CD4-positive, CD25-positive, alpha-beta regulatory T cell (primary cell): ENCODE measurements at places on chromosomes 2 and 18. TPM values are rescaled to one million over a fixed set of nuclear protein-coding genes. Genes with fewer than 3 reads are reported as not detected.
A peak's percentile ranks its signal among the peaks of the same experiment; 100 is the strongest.

DNA sequence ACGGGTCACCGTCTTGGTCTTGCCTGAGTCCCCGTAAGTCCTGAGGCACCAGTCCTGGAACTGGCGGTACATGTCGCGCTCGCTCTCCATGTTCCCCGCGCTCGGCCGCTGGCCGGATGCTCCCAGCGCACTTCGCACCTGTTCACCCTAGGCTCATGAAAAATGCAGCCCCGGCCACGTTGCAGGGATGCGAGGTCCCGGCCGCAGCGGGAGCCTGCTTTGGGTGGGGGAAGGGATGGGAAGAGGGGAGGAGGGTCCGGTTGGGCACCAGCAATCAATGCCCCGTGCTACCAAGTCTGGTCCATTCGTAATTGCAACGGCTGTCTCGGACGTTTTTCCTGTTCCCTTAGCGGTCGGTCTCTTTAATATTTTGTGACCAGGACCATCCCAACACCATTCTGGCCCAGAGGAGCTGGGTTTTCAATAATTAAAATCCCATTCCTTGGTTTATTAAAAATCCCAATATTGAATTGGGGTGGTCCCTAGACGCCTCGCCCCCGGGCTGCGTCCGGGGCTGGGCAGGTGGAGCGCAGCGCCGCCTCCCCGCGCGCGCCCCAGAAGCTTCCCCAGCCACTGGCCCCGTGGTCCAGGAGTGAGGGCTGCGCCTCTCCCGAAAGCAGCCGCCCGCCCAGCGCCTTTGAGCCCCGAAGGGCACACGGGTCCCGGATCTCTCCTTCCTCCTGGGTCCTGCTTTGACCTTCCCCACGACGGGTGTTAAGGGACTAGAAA is 1.4 kb downstream of the NOL4 start:
- no peak for DNase-seq

- DNase-seq: no peak
These were observed 6.2 kb upstream of the ANXA4 start for GRCh38 chr2:69735686-69736085.

GRCh38 chr2:226802573-226802972 is 3.0 kb upstream of the IRS1 start:
- peak; percentile 71 for DNase-seq

GRCh38 chr2:156697906-156698305 is 261.7 kb downstream of the GPD2 start:
- no peak for DNase-seq

DNA sequence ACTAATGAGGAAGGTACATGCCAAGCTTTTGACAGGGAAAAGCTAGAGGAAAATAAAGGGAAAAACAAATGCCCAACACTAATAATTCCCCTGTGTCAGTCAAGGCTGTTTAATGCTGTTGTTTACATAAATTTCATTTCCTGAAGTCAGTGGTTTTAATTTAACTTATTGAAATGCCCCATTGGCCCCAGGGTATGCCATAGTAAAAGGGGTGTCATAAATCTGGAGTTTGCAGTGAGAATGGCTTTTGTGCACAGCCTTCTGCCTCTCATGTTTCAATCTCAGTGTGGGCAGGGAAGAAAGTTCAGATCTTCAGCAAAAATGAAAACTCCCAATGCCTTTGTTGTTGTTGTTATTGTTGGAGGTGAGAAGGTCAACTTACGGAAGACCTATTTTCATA is 550.1 kb upstream of the DCC start:
- DNase-seq: no peak

DNA sequence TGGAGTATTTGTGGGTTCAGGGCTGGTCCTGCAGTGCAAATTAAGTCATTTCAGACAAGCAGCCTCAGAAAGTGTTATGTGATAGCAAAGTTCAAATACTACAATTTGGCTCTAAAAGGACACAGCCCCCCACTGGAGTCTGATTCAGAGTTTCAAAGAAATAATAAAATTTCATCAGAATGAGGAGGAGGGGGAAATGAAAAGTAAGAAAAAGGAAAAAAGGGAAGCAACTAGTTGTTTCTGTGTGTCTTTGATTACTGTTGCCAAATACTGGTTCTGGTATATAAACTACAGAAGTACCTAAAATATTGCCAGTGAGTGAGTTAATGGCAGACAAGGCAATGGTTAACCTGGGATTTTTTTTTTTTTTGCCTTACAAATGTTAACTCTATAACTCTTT is 773.9 kb downstream of the BCL11A start:
- no peak for DNase-seq

GRCh38 chr2:152513681-152514080 is 178.7 kb downstream of the FMNL2 start:
- DNase-seq: no peak

- no peak for DNase-seq
These were observed 64.5 kb upstream of the PPP1CB start for GRCh38 chr2:28687171-28687570.

GRCh38 chr2:237662671-237663093 is 35.3 kb downstream of the LRRFIP1 start:
- DNase-seq: peak; percentile 13

DNA sequence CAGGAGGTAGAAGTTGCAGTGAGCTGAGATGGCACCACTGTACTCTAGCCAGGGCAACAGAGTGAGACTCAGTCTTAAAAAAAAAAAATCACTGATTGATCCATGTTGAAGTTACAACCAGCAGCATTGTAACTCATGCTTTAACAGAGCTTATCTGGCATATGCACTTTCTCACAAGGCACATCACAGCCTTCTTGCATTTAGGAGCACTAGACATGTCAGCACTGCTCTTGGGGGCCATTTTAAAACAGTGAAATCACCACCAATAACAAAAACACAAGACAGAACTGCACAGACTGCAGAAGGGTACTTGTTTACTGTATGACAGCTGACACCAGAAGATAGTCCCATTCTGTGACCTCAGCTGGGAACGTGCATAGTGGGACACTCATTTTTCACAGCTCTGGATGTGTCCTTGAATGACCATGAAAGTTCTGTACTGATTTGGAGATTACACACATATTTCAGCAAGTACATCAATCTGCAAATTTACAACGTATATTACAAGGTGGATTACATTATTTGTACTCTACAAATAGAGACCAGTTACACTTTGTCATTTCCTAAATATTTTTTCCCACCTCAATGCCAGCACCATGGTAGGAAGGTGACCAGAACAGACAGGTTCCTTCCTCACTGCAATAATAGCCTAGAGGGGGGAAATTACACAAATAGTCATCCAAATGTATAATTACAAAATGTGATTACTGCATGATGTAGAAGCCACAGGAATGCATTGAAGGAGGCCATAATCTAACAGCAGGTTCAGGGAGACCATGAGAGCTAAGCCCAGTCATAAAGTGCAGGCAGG is 35.1 kb downstream of the CCBE1 start:
- no peak for DNase-seq

- no peak for DNase-seq
These were observed 213.3 kb downstream of the ACKR3 start for GRCh38 chr2:236782938-236783337.

- DNase-seq: no peak
These were observed 47.4 kb upstream of the CYRIA start for GRCh38 chr2:16713011-16713423.

- DNase-seq: no peak
These were observed 392.0 kb upstream of the LYPD1 start for GRCh38 chr2:133061874-133062593.

DNA sequence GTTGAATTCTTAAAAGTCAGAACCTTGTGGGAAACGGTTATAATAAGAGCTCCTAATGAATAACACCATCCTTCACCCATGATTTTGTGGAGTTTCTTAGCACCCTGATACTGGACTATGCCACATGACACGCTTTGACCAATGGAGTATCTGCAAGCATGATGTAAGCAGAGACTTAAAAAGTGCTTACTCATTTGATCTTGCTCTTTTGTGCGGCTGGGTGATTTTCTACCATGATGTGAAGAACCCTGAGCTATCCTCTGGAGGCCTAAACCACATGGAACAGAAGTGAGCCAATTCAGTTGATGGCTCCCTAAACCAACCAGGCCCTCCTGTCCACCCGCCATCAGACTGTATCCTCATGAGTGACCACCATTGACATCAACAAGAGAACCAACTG is 70.9 kb downstream of the TCF4 start:
- no peak for DNase-seq

GRCh38 chr18:38980420-38980819 is 1414.8 kb upstream of the CELF4 start:
- no peak for DNase-seq

DNA sequence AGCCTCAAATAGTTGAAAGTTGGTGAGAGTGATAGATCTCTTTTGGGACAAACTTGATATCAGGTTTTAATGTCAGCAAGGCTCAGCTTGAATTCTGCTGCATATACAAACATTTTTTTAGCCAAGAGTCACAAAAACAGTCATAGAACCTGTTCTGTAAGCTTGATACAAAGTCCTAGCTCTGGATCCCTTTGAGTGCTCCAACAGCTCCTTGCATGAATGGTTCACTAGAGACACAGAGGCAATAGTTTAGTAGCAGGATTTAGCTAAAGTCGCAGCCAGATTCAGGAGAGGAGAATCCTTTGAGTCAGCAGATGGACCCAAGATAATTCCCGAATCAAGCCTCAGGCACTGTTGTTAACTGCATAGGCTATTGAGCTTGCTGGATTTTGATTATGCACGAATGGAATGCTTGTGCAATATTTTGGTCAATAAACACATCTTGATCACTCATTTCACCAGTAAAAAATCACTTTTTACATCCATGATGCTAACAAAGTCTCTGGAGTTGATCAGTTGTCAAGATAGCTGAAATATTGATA is 148.6 kb downstream of the KLHL14 start:
- no peak for DNase-seq

DNA sequence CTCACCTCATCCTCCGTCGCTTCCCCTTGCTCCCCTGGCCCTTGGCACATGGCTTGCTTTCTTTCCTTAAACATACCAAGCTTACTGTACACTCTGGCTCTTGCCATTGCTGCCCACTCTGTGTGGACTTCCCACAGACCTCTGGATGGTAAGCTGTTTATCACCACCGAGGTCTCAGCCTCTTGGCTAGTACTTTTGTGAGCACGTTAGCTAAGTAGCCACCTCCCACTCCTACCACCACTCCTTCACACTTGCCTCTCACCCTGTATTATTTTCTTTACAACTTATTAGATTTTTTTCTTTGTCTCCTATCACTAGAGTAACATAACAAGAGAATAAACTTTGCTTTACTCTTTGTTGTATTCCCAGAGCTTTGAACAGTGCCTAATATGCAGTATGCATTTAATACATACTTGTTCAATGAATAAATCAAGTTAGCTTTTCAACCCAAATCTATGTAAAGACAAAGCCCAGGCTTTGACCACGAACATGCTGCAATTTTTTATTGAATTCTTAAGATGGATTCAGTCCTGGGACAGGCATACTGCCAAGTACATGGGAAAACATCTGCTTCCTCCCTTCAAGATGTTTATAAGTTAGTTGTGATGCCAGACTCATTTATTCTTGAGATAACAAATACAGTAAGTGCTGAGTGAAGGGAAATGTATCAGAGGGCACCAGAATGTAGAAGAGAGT is 25.0 kb upstream of the MSGN1 start:
- DNase-seq: no peak

- no peak for DNase-seq
These were observed 358.7 kb upstream of the TNP1 start for GRCh38 chr2:217218269-217219163.

DNA sequence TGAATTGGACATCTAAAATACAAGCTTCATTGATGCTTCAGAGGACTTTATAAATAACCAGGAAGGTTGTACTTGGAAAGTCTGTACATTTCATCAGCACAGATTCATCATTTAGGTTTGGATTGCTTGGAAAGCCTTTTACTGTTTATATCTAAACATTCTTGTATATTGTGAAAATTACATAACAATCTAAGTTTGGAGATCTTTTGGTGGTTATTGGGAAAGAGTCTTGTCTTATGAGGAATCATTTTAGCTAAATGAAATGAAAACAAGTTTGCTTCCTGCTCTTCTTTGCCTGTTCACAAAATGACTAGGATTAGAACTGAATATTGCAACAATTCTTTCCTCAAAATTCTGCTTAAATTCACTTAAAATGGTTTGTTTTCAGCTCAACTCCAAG is 79.3 kb downstream of the ABI2 start:
- DNase-seq: no peak

DNA sequence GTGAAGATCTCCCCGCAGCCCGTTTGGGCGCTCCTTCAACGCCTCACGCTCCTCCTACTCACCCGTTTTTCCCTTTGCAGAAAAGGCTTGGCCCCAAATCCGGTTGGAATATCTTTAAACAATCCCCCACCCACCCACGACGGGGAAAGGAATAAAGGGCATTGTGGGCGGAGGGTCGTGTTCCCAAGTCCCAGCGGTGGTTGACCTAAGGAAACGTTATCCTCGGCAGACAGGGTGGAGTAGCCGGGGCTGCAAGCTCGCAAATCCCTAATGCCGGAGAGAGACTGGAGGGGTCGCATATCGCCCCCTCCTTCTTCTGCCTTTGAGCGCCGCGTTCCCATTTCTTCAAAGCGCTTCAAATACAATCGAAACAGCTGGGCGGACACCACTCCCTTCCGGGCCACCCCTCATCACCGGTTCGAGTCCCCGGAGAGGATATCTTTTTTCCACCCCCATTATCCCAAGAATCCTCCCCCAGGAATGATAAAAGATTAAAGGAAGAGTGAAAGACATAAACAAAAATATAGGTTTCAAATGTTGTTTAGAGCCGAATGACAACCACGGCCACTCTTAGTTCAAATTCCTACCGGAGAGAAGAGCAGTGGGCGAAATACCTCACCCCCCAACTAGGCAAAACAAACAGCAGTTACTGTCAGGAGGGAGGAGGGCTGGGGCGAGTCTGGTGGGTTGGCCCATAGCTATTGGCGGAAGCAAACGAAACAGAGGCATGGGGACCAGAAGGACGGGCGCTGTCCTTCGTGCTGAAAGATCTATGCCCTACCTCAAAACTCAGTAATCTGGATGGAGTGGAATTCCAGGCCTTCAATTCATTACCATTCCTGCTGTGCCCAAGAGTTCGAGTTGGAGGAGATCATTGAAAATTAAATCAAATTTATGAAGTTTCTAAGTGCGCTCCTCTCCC is 2.8 kb upstream of the GAD1 start:
- DNase-seq: no peak

The RAB17 gene
- not detected for total RNA-seq

The ST6GAL2 gene
- total RNA-seq: 0.74 TPM

The KIDINS220 gene
- total RNA-seq: 52.2 TPM

The FKBP1B gene
- 1.1 TPM for total RNA-seq

The SFTPB gene
- total RNA-seq: not detected

The PKP4 gene
- 21.9 TPM for total RNA-seq

The SOX11 gene
- not detected for total RNA-seq

The MYOM1 gene
- total RNA-seq: 1.4 TPM

The NBEAL1 gene
- total RNA-seq: 18.3 TPM

The RAD51AP2 gene
- total RNA-seq: not detected

The D2HGDH gene
- total RNA-seq: 38.4 TPM

The IL36A gene
- not detected for total RNA-seq

The EVX2 gene
- total RNA-seq: not detected

The TTC27 gene
- 19.9 TPM for total RNA-seq

The PAX8 gene
- 1.8 TPM for total RNA-seq

The RESP18 gene
- not detected for total RNA-seq
